ENCODE measurements at places on chromosomes 7 and 10. TPM values are rescaled to one million over a fixed set of nuclear protein-coding genes. Genes with fewer than 3 reads are reported as not detected.

OR2A42 gene
- total RNA-seq = 0.15 TPM

ZNF117 gene
- total RNA-seq = 6.1 TPM

MRLN gene
- total RNA-seq = not detected

EPHA1 gene
- 4.8 TPM for total RNA-seq

ASL gene
- 147 TPM for total RNA-seq

SLC26A5 gene
- total RNA-seq = not detected

LBX1 gene
- total RNA-seq = not detected

ZKSCAN1 gene
- 70.8 TPM for total RNA-seq

CPEB3 gene
- total RNA-seq = 1.8 TPM

DRGX gene
- not detected for total RNA-seq

PROSER2 gene
- total RNA-seq = 84.9 TPM

SLC39A12 gene
- total RNA-seq = not detected

KCNMA1 gene
- total RNA-seq = 12.9 TPM

Measured in renal cortical epithelial cell (primary cell).